Ecto neural progenitor cell (in vitro differentiated cells): ENCODE measurements at places on chromosomes 13 and 19.

GRCh38 chr13:113758651-113759524 is at the start of gene TMEM255B:
Gene TMEM255B (plus strand): TSS chr13:113759226. CDS start chr13:113759270, 44 bp downstream.
- DNase-seq = peak; percentile 91

GRCh38 chr19:2613507-2614295 is 88.8 kb downstream of the GNG7 start:
- peak; percentile 63 for DNase-seq

GRCh38 chr19:1291761-1292418 is 6.2 kb downstream of the EFNA2 start:
- no peak for DNase-seq

- no peak for DNase-seq
These were observed 122.2 kb downstream of the PCDH9 start for GRCh38 chr13:67107979-67108378.

GRCh38 chr19:5623397-5624017 is 624 bp downstream of the SAFB start:
- no peak for DNase-seq

DNA sequence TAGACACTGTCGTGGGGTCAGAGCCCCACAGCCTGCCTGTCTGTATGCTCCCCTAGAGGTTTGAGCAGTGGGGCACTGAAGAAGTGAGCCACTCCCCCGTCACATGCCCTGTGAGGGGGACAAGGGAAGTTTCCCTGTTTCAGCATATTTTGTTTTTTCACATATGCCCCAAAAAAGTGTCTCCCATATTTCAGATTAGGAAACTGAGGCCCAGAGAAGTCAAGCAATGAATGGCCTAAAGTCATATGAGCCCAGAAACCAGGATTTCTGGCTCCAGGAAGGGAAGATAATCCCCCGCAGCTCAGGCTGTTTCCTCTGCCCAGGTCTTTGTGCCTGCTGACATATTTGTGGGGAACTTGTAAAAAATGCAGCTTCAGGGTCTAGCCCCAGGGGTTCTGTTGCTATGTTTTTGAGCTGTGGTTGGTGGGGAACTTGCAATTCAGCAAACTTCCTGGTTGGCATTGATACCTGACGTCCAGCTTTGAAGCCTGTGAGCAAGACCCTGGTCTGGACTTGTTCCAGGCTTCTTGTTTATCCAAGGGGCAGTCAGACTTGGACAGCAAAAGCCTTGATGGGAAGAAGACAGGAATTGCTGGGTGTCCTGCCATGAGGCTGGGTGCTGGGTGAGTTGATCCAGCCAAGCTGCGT is 9.5 kb downstream of the RASL11A start:
- DNase-seq = no peak

DNA sequence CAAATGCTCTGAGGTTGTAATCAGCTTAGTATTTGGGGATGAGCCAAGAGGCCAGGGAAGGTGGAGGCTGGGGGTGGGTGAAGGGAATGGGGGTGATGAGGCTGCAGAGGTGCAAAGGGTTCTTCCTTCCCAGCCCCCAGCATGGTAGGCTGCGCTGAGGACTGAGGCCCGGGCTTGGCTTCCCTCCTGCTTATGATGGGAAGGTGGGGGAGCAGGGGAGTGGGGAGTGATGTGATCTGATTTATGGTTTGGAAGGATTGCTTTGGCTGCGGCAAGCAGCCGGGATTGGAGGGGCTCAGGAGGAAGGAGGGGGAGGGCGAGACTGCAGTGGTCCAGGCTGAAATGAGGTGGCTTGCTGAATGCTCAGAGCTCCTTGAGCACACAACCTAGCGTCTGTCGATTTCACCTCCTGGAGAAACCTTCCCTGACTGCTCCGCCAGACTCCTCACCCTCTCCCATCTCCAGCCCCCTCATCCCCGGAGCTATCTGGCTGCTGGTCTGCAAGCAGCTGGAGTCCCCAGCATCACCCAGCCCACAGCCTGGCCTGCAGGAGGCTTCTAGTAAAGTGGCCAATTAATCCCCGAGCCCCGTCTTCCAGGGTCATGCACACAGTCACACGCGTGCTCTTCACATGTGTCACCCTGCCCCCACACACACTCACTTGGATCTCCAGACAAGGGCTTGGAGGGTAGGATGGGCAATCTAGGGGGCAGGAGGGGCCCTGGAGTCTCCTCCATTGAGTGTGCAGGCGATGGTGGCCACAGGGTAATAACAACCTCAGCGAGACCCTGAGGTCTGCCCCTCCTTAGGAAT is 757 bp upstream of the CLEC11A start:
- no peak for DNase-seq

DNA sequence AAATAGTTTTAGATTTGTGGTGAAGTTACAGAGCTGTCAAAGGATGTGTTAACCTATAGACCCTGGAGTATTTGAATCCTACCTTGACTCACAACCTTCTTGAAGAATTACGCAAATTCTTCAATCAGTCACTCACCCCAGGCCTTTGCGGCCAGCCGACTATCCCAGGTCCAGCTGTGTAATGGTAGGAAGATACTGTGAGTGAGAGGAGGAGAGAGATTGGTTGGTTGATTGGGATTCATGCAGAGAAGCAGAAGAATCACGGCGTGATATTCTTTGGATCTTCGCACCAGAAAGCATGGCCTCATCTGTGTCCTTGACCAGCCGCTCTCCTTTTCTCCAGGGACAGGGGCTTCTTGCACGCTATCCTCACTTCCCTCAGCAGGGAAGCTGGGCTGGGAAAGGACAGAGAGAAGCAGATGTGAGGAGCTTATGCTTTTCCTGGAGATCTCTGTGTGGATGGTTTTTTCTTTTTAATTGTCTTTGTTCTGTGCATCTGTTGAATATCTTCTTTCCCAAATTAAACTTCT is 249.1 kb downstream of the GGACT start:
- no peak for DNase-seq

GRCh38 chr13:102177431-102177830 is 224.4 kb downstream of the FGF14 start:
- DNase-seq = no peak

DNA sequence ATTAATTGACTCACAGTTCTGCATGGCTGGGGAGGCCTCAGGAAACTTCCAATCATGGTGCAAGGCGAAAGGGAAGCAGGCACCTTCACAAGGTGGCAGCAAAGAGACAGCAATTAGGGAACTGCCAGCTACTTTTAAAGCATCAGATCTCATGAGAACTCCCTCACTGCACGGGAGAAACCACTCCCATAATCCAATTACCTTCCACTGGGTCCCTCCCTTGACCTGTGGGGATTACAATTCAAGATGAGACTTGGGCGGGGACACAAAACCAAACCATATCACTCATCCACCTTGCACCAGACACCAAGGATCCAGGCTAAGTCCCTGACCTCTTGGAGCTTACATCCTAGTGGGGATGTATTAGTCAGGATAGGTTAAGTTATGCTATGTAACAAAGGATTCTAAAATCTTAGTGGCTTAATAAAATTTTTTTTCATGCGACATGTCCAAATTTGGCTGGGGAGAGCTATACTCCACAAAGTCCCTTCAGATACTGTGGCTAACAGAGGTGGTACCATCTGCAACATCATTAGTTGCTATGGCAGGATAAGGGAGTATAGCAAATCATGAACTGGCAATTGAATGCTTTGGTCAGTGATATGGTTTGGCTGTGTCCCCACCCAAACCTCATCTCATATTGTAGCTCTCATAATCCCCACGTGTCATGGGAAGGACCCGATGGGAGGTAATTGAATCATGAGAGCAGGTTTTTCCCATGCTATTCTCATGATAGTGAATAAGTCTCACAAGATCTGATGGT is 8.3 kb upstream of the FAM187B start:
- no peak for DNase-seq

DNA sequence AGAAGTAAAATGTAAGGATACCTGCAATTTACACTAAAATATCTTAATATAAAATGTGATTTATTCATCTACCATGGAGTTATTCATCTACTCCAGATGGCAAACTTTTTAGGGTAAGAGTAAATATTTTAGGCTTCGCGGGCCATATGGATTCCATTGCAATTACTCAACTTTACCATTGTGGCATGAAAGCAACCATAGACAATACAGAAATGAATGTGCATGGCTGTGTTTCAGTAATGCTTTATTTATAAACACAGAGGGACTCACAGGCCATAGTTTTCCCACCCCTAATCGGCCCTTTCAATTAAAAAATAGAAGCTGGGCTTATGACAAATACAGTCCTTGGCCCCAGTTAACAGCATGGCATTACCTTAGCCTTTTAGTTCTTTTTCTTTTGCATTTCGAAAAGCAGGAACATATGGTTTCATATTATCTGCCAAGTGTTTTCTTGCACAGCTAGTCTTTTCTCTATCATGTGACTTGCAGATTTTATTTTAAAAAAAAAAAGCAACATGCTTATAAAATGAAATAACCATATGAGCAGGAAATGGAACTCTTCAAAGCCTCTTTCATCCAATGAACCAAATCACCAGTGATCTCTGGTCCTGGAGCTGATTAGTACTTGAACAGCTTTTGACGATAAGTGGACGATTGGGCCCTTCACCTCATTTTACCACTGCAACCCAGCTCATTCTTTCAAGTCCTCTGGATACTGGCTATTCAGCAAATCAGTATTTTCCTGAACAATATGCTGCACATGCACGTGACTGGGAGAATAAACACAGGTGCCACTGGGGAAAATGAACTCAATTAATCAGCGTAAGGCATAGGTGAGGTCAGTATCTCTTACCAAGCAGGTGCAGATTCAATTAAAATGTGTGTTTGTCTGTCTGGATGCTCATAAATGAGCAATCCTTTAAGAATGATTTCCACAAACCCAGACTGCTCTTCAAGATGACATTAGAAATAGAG is 63.9 kb downstream of the LHFPL6 start:
- no peak for DNase-seq

DNA sequence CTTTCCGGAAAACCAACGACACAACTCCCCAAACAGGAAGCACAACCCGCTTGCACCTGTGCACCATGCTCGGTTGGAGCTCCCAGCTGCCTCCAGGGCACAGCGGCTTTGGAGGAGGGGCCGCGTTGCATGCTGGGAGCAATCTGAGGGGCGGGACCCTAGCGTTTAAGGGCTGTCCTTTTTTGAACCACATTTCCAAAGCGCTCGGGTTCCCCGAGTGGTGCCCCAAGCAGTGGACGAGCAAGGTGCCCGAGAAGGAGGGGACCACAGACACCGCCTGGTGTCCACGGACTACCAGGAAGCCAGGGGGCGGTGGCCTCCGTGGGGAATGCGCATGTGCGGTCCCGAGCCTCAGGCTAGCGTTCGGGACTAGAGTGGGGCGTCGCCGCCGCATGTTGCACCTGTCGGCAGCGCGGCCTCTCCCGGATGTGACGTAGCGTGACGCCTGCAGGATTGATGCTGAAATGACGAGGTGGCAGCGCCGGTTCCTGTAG is 11.9 kb upstream of the ZNF57 start:
- no peak for DNase-seq

- DNase-seq = no peak
These were observed 3.3 kb downstream of the LYL1 start for GRCh38 chr19:13099073-13099999.

DNA sequence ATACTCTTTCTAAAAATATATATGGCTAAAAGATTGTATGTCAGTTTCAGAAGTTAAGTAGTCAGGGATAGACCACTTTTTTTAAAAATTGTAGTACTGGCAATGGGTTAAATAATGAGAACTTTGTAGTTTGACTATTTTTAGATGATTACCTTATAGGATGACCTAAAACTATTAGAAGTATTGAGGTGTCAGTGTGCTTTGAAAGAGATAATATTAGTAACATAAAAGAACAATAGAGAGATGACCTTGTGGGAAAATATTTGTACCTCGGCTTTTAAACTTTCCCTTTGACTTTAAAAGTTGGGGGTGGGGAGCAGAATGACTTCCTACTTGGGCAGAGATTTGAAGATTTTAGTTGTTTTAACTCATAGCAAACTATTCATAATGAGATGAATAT is 48.3 kb downstream of the SLAIN1 start:
- DNase-seq = no peak

- no peak for DNase-seq
These were observed 50.9 kb upstream of the ATP12A start for GRCh38 chr13:24629320-24629719.

- no peak for DNase-seq
These were observed 368.2 kb downstream of the COG6 start for GRCh38 chr13:40023595-40024203.

DNA sequence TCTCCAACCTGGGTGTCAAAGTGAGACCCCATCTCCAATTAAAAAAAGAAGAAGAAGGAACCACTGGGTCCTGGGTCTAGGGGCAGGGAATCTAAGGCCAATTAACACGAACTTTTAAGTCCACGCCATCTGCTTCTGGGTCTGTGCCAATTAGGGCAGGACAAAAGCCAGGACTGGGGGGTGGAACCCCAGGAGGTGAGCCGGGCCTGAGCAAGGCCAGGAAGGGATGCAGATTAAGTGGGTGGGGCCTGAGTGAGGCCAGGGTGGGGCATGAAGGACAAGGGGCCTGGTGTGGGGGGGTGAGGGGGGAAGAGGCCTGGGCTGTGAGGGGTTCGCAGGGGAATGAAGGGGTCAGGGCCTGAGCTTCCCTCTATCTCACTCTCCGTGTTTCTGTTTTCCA is 26.3 kb upstream of the ZNF83 start:
- DNase-seq = no peak

DNA sequence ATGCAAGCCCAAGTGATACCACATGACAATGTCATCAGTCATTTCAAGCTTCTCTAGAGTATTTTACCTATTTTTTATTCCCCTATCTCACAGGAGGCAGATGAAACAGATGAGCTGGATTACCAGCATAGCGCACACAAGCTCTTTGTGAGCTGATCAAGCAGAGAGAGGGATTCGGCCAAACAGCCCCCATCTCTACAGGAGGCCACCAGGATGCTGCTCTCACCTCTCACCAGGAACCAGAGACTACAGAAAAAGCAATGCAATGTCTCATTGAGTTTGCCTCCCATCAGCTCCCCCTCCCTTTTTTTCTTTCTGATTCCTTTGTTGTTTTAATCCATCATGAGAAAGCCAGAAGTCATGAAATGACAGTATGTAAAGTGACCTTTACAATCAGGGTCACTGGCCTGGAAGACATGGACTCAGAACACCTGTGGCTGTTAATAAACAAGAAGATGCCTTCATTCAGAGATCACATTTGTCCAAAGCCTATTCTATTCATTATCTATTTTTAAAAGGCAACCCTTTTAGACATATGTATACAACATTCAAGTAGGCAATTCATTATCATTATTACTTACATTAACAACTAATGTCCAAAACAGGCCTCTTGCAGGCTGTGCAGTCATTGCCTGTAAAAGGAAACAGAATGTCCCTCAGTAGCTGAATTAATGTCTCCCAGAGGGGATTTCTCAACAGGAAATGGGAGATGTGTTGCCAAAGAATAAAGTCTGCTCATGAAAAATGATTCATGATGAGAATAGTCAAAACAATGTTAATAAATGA is 656.6 kb downstream of the TBC1D4 start:
- peak; percentile 47 for DNase-seq

- DNase-seq = no peak
These were observed 1004.2 kb downstream of the UQCRFS1 start for GRCh38 chr19:28208745-28209144.

DNA sequence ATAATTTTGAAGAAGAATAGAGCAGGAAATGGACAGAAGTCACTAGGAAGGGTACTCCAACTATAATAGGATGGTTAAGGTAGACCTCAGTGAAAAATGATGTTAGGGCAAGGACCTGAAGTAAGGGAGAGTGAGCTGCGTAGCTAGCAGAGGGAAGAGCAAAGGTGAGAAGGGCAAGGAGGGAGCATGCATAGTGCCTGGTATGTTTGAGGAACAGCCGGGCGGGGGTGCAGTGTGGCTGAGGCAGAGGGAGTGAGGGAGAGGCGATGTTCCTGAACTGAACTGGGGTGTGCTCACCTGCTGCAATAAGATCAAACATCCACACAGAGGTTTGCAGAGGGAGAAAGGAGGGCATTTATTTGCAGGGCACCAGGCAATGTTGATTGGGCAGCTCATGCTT is 110.4 kb downstream of the DNAJC15 start:
- DNase-seq = no peak
